Prostate gland (tissue), 2 donors: ENCODE measurements at places on chromosomes 7 and 10. TPM values are rescaled to one million over a fixed set of nuclear protein-coding genes. Genes with fewer than 3 reads are reported as not detected.
A peak's percentile ranks its signal among the peaks of the same experiment; 100 is the strongest.

ZNF736 gene
- total RNA-seq, result 12.4 TPM

STAMBPL1 gene
- 5.8 TPM for total RNA-seq

FXYD4 gene
- total RNA-seq, result not detected

EPHB4 gene
- 78.6 TPM for total RNA-seq

AQP1 gene
- total RNA-seq, result 89.4 TPM

GHRHR gene
- not detected for total RNA-seq

PTN gene
- 56.6 TPM for total RNA-seq

MYH16 gene
- total RNA-seq, result not detected

GRCh38 chr7:56009695-56010094, 41.5 kb downstream of the PSPH start:
- peak; percentile 88 for DNase-seq

GRCh38 chr7:157829491-157829890, 492.7 kb downstream of the DNAJB6 start:
- DNase-seq, result no peak

GRCh38 chr7:93014410-93014809, 103.4 kb downstream of the SAMD9 start:
- peak; percentile 64 for DNase-seq

- DNase-seq, result no peak
These were observed 131.5 kb downstream of the OAT start for GRCh38 chr10:124287071-124287685.

GRCh38 chr10:110540031-110540430, 27.5 kb upstream of the SMC3 start:
- no peak for DNase-seq

GRCh38 chr10:22610610-22611009, 103.8 kb downstream of the PIP4K2A start:
- DNase-seq, result no peak

DNA sequence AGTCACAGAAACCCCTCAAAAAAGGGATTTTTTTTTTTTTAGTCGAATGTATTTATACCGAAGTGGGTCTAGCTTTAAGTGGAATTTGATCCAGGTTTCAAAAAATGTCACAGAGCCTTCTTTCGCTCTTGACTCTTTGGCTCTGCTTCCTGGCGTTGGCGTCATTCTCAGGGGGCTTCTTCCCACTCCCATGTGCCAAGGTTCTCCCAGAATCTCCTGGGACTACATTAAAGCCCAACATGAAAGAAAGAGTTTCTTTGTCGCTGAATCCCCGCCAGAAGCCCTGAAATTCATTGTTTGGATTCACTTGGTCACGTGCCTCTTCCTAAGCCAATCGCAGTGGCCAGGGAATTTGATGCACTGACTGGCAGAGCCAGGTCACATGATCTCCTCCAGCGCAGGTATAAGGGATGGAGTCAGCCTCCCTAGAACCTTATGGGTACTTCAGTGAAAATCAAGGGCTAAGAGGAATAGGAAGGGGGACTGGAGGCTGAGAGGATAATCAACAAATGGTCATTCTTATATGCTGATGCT, 101.2 kb downstream of the RPS24 start:
- no peak for DNase-seq

GRCh38 chr10:58754469-58755339, 242.0 kb downstream of the BICC1 start:
- DNase-seq, result no peak

GRCh38 chr7:116135306-116135705, 75.0 kb upstream of the TES start:
- DNase-seq, result no peak

DNA sequence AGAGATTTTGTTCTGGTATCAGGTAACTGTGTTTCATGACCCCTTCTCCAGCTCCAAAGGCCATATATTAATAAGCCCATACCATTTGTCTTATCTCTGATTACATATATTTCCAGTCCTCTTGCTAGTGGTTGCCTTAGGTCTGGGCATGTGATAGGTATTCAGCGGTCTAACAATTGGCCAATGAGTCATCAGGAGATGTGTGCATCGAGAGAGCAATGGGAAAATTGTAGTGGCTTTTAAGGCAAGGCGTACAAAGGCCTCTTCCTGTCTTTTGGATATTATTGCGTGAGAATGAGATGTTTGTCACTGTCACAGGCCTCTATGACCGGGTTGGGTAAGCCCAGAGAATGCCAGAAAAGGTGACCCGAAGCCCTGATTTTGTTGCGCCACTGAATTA, 38.6 kb upstream of the SFRP5 start:
- no peak for DNase-seq

DNA sequence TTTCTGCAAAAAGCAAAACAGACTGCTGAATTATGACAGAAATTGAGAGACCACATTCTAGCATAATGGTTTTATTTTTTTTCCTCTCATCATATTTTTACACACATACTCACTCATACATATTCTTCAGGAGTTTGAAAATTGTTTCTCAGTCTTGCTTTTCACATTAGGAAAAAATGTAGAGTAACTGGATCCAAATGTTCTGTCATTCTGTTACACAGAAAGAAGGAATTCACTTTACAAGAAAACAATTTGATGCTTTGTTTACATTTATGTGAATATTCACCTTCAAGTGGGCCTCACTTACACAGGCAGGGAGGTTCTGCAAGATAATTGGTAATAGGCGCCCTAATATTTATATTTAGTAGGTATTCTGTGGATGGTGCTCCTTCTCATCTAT, 82.0 kb downstream of the ARL4A start:
- no peak for DNase-seq

- no peak for DNase-seq
These were observed 6.1 kb downstream of the COPG2 start for GRCh38 chr7:130662426-130662825.

DNA sequence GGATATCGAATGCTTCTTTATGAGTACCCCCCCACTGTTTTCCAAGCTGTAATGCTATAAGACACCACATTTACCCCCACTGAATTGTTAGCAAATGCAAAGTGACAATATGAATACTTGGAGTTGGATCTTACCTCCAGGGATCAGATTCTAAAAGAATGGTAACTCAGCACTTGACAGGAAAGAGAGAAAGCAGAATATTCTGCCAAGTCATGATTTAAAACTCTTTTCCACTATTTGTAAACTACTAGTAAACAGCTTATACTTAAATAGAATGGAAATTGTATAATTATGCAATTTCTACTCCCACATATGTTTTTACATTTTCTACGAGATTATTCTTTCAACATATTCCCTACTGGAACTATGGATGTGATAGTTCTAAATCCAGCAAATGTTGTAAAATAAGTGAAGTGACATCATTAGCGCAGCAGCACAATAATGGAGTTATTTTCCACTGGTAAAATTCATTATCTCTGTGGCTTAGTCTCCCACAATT, 56.0 kb upstream of the TFEC start:
- DNase-seq, result no peak

DNA sequence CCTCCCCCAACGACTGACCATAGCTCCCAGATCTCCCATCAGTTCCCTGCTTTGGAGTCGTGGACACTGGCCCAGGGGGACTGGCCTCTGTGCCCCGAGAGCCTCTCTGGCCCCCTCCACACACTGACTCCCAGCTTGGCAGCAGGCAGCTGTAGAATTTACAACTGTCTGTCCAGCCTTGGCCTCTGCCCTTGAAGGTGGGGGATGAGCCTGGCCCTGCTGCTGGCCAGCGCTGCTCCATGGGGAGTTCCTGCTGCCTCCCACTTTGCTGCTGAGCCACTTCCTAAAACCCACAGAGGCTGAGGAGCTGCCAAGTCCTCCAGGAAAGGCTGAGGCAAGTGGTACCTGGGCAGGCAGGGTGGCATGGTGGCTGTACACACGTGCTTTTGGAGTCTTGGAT, 147.1 kb downstream of the WDR11 start:
- DNase-seq, result no peak

GRCh38 chr10:133143200-133143533, 16.9 kb upstream of the KNDC1 start:
- no peak for DNase-seq

- DNase-seq, result no peak
These were observed 19.8 kb downstream of the CDK1 start for GRCh38 chr10:60798031-60798430.

- no peak for DNase-seq
These were observed 214.8 kb upstream of the CTBP2 start for GRCh38 chr10:125375210-125375609.

GRCh38 chr7:29998489-29998888, 8.9 kb upstream of the SCRN1 start:
- no peak for DNase-seq

DNA sequence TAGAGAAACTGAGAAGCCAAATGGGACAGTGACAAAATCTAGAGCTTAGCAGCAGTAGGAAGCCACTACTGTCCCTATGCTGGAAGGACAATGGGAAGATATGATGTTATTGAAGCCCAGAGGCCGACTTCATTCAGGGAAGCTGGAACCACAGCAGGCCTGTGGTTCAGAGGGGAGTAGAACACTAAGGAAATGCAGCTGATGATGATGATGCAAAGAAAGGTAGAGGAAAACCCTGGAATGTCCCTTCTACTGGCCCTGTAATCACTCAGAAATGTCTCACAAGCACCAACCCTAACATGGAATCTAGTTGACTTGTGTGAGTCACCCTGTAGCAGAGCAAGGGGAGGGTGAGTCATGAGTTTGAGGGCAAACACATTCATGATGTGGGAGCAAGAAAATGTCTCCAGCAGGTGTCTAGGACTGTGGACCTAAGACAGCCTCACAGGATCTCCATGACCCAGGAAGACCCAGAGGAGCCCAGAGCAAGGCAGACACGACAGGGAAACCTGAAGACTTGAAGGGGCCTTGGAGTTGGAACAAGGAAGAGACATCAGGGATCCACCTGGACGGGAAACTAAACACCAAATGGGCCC, 37.0 kb upstream of the LRRC17 start:
- no peak for DNase-seq

- DNase-seq, result no peak
These were observed 23.7 kb downstream of the SRRM3 start for GRCh38 chr7:76225379-76225778.

DNA sequence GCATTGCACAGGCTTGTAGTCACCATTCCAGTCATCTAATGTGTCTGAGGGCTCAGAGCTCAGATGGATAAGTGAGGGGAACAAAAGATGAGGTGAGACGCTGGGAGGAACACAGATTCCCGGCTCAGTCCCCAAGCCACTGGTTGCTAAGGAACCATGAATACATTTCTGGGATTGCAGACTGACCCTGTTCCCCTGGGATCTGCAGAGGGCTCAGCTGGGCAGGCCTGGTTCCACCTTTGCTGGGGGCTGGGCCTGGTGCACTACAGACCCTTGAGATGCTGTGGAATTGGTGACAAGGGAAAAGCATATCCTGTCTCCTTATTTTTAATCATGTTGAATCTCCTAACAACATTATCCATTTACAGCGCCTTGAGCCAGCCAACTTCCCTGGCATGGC, 19.2 kb downstream of the ELFN1 start:
- DNase-seq, result no peak

DNA sequence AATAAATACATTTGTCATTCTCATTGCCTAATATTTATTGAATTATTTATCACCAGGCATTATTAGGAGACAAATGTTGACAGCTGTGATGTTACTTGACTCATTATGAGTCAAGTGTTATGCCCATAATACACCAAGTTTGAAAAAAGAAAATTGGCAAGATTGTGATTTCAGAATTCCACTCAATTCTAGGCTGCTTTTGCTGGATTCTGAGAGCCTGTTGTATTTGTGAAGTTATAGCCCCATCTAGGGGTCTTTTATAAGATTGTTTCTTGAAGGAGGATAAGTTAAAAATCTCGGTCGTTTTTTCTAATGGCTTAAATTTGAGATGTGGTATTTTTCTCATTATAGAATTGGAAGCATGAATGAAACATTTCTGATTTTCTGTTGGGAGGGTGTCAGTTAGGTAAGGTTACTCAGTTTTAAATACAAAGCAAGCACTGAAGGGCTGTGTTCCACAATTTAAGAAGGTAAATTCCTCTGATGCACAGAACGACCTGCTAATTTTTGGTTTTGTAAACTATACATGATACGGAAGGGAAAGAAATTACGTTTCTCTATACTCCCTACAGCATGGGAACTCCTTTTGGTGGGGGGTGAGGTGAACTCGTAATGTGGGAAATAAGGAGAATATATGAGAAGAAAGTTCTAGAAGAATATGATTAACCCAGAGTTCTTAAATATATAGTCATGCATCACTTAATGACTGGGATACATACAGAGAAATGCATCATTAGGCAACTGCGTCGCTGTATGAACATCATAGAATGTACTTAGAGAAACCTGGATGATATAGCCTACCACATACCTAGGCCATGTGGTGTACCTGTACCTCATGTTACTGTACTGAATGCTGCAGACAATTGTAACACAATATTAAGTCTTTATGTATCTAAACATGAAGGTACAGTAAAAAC, 2.6 kb downstream of the STK31 start:
- DNase-seq, result no peak

DNA sequence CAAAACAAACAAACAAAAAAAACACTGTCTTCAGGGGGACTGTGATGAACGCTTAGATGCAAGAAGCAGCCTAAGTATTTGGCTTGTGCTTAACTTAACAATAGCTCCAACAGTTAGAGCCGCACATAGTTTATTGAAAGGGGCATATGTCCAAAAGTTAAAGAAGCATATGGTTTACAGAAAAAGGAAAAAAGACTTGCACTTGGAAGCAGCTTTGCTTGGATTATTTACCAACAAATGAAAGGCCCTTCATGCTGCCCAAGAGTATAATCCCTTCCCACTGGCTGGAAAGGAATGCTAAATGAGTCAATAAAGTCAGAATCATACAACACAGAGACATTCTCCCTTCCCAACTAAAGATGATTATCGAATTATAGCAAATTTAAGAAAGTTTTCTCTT, 77.9 kb downstream of the GLI3 start:
- no peak for DNase-seq

GRCh38 chr7:101916041-101916800, 98.8 kb downstream of the CUX1 start:
- DNase-seq, result no peak

DNA sequence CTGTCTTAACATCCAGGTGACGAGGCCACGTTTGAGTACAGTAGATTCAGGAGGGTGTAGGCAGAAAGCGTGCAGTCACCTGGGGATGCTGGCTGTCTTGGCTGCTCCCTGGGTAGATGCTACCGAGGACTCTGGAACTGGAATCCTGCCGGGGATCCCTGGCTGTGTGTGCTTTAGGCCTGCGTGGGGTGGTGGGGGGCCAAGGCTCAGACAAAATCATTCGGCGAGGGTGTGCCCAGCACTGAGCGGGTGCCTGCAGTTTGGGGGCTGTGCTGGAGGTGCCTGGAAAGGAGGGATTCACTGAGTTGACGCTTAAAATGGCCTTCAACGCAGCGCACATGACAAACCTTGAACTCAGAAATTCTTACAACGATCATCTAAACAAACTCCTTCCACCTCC, 93.5 kb upstream of the PODXL start:
- DNase-seq, result no peak

GRCh38 chr7:142418326-142418725, 160.5 kb upstream of the PRSS58 start:
- DNase-seq, result no peak

DNA sequence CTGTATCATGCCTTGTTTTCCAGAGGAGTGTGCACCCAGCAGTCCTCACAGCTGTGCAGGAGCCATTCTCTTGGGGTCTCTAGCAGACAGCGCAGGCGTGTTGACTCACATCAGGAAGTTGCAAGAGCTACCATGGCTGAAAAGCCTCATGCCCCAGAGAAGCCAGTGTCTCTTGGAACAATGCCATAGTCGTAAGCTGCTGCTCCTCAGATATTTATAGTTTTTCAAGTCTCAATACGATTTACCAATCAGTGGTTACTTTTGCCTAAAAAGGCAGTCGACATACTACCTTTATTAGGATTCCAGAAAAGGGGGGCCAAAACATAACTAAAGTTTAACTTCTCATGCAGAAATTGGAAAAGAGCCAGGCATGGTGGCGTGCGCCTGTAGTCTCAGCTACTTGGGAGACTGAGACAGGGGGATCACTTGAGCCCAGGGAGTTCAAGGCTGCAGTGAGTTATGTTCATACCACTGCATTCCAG, 407.7 kb downstream of the PARD3 start:
- no peak for DNase-seq
